ENCODE measurements at places on chromosomes 7 and 10.
A peak's percentile ranks its signal among the peaks of the same experiment; 100 is the strongest.

GRCh38 chr10:48613016-48613415 lies 8.1 kb upstream of the ARHGAP22 start:
- DNase-seq: no peak

- DNase-seq: peak; percentile 7
These were observed 12.2 kb upstream of the ZNF273 start for GRCh38 chr7:64890761-64891362.

DNA sequence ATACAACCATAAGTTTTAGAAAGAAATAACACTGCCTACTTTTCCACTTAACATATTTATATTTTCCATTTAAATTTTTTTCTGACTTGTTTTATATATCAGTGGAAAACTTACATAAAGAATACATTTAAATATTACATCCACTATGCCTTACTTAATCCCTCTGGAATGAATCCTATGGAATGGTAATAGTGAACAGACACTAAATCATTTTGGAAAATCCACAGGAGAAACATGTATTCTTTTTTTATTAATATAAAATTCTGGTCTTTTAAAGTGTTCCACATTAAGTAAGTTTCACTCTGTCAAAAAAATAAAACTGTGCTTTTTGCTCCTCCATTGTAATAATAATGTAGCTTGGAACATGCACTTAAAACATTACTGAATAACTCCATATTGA lies 236.8 kb upstream of the LRRN3 start:
- DNase-seq: no peak

GRCh38 chr7:68417659-68418058 lies 1180.6 kb upstream of the AUTS2 start:
- DNase-seq: no peak

DNA sequence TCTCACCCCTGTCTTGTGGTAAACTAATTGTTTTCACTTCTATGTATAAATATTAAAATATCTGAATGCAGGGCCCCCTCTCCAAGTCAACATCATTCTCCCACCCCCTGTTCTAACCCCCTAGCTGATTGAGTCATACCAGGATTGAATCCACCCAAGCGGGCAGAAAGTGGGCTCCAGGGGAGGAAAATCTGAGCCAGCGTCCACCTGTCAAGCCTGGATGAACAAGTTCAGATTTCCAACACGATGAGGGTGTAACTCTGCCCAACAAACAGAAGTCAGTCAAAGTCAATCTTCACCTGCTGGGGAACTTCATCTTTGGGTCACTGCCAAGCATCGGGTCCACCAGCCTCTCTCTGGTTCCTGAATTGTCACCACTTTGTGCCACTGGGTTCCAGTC lies 162.9 kb upstream of the CELF2 start:
- no peak for DNase-seq

DNA sequence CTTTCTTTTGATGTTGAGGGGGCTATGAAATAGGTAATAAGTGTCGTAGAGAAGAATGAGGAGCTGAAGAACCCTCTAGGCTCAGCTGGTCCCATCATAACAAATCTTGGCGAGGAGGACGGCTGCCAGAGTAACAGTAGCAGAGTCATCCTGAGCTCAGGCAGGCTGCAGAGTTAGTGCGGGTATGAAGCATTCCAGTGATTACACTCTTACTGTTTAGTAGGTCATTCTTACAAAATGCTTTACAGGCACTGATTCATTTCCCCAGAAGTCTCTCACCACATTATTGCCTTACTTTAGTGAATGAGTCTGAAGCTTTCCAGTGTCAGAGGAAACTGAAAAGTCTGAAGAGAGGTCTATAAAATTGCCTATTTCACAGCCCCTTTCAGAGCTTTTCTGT lies 43.9 kb upstream of the GPR158 start:
- DNase-seq: no peak

GRCh38 chr7:115135769-115136410 lies 214.0 kb downstream of the MDFIC start:
- no peak for DNase-seq

DNA sequence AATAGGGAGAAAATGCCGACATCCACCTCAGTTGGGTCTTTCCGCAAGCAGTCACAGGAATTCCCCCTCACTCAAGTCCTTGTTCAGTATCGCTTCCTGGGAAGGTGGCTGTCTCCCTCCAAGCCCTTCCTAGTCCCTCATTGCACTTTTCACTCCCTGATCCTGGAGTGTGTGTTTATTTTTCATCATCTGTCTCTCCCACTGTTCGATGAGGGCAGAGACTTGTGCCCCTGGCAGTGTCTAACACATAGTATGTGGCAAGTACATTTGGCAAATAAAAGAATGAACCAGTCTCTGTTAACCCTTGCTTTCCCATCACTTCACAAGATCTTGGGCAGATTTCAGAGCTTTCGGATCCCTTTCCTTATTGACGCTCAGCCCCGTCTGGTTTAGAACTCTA lies 24.0 kb upstream of the CACUL1 start:
- DNase-seq: no peak

DNA sequence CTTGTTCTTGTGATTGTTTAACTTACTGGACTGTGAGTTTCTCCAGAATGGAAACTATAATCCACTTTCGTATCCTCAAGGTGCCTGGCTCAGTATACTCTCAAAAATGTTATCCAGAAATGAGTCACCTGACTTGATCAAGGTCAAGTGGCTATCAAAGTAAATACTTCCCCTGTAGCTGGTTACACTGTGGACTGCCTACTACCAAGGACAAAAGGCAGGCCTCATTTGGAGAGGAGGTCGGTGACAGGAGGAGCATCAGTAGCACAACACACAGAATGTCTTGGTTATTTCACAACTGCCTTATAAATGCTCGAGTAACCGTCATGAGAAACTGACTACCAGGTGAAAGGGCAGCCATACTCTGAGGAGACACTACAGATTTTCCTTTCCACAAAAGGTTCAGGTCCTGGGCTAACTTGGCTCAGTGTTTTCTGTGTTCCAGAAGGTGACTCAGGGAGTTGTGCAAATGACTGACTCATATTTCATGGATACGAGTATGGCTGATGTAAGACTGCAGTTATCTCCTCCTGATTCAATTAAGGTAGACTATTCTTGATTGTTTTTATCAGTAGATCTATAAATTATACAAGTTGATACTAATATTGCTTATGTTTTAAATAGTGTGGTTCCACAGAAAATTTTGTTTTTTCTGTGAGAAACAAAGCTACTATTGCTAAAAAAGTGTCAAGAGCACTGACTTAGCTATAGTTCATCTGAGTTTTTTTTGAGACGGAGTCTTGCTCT lies 4.2 kb upstream of the CCNY start:
- DNase-seq: no peak

- DNase-seq: no peak
These were observed 817 bp upstream of the DNAJB6 start for GRCh38 chr7:157335991-157336382.

- no peak for DNase-seq
These were observed 38.4 kb upstream of the ANAPC16 start for GRCh38 chr10:72177454-72177853.

DNA sequence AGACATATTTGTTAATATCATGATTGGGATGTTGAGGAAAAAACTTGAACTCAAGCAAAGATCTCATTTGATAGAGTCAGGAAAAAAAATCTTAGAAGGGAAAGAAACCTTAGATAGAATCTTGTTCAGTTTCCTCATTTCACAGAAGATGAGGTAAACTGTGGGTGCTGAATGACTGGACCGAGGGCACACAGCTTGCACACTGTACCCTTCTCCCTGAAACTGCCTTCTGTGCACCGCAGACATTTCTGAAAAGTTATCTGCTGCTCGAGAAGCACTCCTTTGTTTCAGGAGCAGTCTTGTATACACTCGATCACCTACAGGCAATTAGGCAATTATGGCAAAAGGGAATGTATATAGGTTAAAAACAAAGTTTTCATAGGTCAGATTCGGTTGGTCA lies 167.4 kb downstream of the SKAP2 start:
- no peak for DNase-seq

DNA sequence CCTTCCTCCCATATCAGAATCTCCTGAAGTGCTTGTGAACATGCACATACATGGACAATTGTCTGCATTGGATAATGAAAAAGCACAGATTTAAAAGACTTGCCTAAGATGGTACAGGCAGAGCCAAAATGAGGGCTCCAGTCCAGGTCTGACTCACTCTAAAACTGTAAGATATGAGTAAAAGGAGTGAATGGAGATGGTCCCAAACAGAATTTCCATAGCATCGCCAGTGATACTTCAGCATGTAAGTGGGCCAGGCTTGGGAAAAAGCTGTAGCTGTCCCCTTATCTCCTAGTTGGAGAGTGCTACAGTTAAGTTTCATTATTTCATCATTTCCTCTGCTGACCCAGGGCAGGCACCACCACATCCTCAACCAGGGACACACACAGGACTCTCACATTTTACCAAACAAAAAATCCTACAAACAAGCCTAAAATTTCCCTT lies 26.4 kb upstream of the IL6 start:
- no peak for DNase-seq

- peak; percentile 83 for DNase-seq
These were observed 40.4 kb downstream of the KCTD7 start for GRCh38 chr7:66669088-66669487.

DNA sequence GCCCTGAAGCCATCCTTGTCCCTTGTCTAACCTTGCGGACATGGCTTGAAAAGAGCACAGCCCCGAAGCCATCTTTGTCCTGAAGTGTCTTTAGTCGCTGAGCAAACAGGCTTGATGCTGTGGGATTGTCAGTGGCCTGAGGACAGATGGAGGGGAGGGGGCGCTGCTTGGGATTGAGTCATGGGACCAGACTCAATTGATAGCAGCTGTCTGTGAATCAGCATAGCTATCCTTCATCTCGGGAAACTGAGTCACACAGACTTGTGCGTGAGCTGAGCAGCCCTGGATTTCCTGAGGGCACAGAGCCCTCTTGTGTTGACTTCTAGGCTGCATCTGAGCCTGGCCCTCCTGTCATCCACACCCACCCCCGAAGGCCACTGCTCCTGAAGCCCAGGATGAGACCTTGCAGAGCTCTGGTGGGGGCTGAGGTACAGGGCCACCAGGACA lies 14.4 kb downstream of the MYO1G start:
- no peak for DNase-seq

- no peak for DNase-seq
These were observed 12.6 kb upstream of the WDFY4 start for GRCh38 chr10:48671914-48672595.

DNA sequence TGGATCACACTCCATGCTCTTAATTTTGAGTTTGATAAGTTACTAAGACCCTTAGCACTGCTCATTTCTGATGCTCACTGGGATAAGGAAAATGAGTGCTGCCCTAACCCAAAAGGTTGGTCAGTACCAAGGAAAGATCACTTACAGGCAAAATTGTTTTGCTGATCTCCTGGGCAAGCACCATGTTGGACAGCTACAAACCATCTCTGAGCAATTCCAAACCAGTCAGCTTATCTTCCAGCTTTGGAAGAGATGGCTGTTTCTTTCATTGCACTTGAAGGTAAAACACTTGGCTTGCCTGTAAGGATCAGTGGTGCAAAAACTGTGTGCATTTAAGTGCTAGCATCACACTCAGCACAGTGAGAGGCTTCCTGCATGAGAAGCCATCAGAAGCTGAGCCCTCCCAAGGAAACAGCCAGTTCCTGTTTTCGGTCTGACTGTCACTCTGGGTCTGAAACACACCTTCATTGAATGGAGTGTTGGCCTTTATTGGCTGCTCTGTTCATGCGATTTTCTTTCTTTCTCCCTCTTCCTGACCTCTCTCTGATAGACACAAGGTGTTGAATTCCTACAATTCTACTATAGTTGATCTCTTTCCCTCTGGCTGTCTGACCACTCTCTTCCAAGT lies 126.4 kb upstream of the GHITM start:
- no peak for DNase-seq

DNA sequence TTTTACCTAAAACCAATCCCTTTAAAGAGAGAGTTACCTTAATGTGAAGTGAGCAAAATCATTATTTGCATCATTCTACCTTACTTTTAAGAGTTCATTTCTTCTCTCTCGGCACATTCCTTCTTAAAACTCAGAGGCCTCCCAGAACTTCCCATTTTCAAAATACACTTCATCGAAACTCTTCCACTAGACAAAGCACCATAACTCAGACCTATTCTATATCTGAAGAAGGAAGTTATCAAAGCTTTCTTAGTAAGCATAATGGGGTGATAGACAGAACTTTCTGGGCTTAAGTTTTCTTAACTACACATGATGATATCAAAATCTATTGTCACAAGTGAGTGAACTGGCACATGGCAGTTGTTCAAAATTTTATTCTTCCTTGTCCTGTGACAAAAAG lies 24.6 kb upstream of the GNAT3 start:
- DNase-seq: no peak

DNA sequence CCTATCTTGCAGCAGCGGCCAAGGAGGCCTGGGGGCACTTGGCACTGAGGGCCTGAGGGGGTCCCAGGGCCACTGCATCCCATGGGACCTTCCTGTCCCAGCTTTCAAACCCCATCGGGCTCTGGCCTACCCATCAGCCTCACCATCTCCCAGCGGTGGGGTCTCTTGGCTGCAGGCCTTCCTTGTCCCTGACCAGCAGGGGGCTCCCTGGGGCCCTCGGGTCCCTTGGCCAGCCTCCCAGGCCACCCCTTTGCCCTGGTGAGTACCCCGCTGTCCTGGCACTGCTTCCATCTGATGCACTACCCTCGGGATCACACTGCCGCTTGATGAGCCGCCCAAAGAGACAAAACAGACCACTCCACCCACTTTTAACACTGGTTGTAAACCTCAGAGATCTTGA lies 43.5 kb downstream of the YKT6 start:
- DNase-seq: no peak

DNA sequence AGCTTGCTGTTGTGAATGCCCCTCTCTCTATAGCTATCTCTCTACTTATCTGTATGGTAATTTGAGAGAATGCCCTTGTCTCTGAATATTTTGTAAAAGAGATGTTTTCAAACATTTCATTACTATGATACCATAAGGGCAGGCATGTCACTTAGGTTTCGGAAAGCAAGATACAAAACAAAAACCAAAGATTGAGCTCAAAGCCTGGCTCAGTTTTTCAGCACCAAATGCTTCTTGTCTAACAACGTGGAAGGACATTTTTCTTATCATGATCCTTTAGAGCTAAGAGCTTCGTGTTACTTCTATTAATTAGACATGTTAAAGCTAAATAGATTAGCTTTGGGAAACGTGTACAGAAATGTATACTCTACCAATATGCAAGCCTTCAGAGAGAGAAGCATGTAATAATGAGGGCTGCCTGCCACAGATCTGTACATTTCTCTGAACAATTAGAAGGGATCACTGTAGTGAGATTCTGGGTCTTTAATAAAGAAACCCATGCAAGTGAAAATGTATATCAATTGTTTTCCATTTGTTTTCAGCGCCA lies 148.9 kb downstream of the ARID5B start:
- DNase-seq: no peak
